ENCODE measurements at places on chromosomes 1 and 21. TPM values are rescaled to one million over a fixed set of nuclear protein-coding genes. Genes with fewer than 3 reads are reported as not detected.

Gene PTPN22
- 26.1 TPM for total RNA-seq

DNA sequence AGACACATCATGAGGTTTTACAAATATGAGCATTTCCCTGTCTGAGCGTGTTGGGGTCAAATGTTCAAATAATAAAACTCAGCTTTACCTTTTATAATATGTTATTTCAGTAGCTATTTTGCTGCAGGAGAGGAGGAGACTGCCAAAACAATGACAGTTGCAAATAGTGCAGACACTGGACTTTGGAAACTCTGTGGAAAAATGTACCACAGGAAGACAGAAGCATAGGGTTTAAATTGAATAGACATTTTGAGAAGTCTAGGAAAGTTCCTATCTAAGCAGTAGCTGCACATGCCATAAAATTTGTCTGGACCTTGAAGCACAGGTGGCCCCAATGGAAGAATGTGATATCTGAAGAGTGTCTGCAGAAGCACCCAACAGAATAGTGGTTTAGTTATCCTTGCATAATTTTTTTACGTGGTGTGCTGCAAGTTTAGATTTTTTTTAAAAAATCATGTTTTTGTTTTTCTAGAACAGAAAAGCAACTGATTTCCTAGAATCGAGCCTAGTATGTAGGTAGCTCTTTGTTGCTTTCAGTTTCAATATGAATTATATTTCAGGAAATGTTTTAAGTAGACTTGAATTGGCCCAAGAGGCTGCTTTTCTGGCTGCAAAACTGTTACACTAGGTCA is 14.0 kb upstream of the GBP5 start:
- DNase-seq, result no peak

Gene LYST
- 90.2 TPM for total RNA-seq

GRCh38 chr21:19198801-19199200 is 795.2 kb upstream of the TMPRSS15 start:
- DNase-seq, result no peak

- no peak for DNase-seq
Observed at GRCh38 chr1:214957330-214958137, 125.0 kb upstream of the KCNK2 start.

DNA sequence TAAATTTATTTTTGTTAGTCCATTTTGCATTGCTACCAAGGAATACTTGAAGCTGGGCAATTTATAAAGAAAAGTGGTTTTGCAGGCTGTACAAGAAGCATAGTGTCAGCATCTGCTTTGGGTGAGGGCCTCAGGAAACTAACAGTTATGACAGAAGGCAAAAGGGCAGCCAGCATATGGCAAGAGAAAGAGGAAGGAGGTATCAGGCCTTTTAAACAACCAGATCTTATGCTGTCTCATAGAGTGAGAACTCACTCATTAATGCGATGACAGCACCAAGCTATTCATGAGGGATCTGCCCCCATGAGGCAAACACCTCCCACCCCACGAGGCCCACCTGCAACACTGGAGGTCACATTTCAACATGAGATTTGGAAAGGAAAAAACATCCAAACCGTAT is 898.4 kb downstream of the KCNT2 start:
- DNase-seq, result no peak
